ENCODE measurements at places on chromosomes 1 and 21.

DNA sequence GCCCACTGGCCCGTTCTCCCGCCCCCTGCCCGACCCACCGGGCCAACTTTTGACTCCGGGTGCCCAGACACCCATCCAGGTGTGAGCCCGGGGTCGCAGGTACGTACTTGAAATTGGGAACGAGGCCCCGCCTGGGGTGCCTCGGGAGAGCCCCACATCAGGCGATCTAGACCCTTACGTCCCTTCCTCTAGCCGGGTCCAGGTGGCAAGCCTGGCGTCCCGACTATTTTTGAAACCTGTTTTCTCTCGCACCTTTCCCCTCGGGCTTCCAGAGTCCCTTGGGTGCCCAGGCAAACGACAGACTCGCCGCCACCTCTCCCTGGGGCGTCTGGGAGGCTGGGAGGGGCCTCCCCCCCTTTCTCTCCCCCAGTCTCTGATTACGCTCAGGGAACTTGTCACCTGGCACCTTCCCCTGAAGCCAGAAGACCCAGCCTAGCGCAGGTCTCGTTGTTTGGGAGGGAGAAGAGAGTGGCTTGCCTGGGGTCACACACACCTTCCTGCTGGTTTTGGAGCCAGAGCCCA is 898 bp downstream of the LDLRAP1 start:
- peak; percentile 53 for DNase-seq

DNA sequence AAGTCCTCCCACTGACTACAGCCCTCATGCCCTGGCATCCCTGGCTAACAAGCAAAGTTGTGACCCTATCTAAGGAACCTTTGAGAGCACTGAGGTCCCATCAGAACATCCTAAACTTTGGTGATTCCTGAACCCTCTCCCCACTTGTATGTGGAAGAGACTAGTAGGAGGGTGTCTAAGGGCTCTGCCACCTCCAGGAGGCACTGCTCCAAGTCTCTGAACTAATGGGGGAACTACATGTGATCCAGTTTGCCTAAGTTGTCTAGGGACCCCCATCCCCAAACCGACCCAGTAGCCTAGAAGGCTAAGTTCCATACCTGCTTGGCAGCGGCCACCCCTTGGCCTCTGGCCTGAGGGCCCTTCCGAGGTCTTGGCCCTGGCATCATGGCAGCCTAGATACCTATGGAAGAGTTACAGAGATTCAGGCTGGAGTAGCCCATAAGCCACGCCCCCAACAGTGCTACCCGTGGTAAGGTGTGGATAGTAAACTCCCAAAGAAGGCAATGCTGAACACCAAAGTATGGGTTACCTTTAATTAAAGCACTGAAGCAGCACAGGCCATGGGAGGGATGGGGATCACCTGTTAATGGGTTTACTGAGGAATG is 1.7 kb downstream of the CC2D1B start:
- DNase-seq, result peak; percentile 22

DNA sequence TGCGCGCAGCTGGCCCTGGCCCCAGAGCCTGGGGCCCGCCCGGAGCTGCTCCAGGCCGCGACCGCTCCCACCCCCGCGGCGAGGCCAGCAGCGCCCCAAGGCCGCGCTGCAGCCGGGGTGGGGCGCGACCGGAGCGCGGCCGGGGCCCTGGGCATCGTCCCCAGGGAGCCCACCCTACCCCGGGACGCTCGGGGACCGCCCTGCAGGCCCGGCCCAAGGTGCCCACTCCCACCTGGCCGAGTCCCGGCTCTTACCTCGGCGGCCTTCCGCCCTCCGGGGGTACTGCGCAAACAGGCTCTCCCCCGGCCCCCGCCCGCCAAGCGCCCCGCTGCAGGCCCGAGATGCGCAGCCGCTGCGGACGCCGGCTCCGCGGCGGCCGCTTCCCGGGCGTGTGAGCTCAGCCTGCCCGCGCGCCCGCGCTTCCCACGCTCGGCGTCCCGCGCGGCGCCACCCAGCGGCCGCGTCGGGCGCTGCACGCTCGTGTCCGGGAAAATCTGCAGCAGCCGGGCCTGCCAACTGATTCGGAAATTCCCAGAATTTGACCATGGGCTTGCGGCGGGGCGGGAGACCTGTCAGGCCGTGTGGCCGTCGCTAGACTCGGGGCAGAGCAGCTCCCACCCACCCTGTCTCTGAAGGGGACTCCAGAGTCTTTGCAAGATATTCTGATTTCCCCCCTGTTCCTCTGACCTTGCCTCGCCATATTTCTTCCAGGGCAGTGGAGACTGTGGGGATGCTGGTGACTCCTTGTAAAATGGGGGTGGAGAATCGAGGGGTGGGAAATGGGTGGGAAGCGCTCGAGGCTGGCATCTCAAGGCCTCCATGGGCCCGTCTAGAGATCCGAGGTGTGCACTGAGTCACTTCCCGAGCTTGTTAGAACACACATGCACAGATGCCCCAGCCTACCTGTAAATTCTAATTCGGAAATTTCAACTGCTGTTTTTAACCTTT is 41.9 kb downstream of the CD34 start:
- DNase-seq, result peak; percentile 81

GRCh38 chr1:21669258-21670058 is at the start of gene RAP1GAP:
Gene RAP1GAP, minus strand, starts transcription at chr1:21669357. Its CDS starts 49,325 bp downstream, at chr1:21620032.
- DNase-seq, result peak; percentile 54

DNA sequence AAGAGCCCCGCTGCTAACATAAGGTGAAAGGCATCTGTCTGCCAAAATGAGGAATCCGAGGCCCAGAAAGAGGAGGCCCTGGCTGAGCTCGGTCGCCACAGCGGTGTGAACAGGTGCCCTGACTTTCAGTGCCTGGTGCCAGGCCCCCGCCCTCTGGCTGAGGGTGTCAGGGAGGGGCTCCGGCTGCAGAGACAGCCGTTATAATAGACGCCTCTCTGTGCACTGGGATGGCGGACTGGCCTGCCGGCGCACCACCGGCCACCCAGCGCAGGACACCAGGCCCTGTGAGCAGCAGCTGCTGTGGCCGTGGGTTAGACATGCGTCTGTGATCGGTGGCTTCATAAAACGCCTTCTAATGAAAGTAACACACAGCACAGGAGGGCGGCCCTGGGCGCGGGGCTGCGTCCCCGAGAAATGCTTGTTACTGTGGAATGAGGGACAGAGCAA is 51.4 kb upstream of the ACTRT2 start:
- DNase-seq, result no peak

GRCh38 chr21:43608225-43608624 is 51.1 kb downstream of the HSF2BP start:
- no peak for DNase-seq

- peak; percentile 15 for DNase-seq
These were observed 123.5 kb downstream of the CRB1 start for GRCh38 chr1:197391303-197392226.

DNA sequence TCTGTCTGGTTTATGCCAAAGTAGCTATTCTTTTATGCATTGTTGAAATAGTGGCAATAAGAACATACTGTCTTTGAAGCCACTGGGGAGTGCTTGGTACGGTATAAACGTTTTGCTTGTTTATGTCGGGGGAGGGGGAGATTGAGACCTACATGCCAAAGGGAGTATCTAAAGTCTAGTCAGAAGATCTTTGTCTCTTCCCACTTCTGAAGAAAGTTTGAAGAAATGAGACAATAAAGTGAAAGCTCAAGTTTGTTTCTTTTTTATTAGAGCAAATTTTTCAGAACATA is 6.8 kb downstream of the AKIRIN1 start:
- DNase-seq, result no peak

DNA sequence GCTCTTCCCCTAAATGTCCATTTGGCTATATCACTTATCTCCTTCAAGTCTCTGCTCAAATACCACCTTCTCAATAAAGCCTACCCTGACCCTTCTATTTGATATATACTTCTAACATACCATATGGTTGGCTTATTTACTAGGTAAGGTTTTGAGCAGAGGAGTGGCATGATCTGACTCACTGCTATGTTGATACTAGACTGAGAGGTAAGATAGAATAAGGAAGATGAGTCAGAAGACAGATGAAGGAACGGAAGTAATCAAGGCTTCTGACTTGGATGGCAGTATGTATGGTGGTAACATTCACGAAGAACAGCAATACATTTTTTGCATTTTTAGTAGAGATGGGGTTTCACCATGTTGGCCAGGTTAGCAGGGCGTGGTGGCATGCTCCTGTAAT is 4.8 kb upstream of the HRNR start:
- DNase-seq, result no peak

All from CD4-positive, alpha-beta T cell treated with Interleukin-17A for 4 hours (primary cell).